Urothelium cell line (cell line): ENCODE measurements at places on chromosomes 16 and 17.

DNA sequence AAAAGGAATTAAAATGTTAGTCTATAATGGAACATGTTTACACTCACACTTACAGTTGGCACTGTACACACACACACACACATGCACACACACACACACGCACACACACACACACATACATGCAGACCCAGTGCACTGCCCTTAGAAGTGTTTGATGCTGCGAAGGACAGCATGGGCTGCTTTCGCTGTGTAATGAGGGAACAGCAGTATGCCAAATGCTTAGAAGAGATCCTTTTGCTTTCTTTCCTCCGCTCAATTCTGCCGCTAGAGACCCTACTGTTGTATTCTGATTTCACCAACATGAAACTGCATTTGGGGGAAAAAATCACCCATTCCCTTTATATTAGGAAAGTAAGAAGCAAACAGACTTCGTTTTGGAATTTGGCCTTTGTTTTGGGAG lies 217.9 kb downstream of the ENGASE start:
- DNase-seq: no peak

- DNase-seq: no peak
Measured at GRCh38 chr16:79212114-79212791, 388.3 kb downstream of the MAF start.

DNA sequence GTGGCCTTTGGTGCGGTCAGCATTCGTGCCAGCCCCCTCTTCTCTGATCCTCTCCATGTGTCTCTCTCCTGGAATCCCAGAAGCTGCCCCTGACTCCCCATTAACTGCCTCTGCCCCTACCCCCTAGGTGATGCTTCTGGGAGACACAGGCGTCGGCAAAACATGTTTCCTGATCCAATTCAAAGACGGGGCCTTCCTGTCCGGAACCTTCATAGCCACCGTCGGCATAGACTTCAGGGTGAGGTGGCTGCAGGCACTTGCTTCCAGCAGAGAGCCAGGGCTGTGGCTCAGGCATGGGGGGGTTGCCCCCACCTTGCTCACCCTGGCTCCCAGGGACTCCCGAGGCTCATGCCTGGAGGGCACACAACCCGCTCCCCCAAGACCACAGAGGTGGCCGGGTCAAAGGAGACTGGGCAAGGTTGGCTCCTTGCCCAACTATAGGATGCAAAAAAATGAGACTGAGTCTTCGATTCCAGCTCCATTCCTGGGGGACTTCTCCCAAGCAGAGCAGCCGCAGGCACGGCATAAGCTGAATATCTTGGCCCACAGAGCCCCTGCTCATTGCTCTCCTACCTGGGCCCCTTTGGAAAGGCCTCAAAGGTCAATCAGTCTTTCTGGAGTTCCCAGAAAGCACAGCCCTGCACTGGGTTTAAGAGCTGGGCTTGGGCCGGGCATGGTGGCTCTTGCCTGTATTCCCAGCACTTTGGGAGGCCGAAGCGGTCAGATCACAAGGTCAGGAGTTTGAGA lies 3.8 kb downstream of the RAB37 start:
- no peak for DNase-seq

DNA sequence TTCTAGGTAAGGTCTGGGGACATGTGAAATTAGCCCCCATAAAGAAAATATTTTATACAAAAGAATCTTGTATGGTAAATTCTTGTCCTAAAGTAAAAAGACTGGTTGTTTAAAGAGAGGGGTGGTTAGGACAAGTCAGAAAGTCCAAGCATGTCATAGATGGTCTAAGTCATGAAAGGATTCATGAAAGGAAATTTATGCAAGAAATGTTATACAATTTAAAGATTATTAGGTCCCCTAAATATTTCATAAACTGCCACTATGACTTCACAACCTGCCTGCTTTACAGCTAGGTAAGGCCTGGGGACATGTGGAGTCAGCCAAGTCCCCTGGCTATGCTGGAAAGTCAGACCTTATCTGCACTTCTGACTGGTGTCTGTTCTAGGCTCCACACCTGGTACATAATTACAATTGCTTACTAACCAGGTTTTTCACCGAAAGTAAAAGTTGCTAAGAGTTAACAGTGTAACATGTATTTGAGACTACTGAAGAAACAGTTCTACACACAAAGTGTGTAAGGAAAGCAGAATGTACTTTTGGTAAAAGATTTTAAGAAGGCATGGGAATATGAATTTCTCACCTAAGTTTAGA lies 17.0 kb downstream of the N4BP1 start:
- no peak for DNase-seq

- no peak for DNase-seq
Measured at GRCh38 chr17:35313875-35314409, 59.5 kb downstream of the SLFN11 start.

DNA sequence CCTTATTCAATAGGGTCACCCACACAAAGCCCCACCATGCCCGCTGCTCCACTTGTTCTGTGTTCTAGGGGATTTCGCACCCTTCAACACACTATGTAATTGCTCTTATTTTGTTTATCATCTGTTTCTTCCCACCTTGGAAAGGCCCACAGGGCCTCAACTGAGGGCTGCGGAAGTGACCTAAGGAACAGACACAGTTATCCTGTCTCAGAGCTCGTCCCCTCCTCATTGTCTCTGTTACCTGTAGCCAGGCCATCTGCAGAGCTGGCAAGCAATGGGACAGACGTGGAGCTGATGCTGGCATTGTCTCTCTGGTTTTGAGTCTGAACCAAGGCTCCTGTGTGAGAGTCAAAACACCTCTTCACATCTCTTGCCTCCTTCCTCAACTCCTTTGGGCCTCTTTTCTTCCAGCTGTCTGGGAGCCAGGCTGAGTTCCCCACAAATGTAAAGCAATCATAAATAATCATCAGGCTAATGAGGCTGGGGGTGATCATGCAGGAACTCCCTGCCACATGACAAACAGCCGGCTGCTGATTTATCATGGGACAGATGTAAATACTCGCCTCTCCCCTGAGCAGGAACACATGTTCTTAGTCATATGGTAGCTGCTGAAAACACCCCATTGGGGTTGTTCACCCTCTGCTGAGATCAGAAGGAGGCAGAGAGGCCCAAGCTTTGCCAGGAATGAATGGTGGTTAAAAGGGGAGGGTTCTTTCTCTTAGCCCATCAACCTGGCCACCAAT lies 71.9 kb downstream of the AXIN2 start:
- DNase-seq: no peak

DNA sequence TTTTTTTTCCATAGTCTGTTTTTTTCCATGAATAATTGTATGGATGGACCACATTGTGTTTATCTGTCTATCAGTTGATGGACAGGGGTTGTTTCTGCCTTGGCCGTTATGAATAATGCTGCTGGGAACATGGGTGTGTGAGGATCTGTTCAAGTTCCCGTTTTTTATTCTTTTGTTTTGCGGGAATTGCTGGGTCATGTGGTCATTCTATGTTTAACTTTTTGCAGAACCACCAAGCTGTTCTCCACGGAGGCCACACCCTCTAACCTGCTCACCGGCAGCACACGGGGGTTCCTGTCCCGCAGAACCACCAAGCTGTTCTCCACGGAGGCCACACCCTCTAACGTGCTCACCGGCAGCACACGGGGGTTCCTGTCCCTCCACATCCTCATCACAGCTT lies 5.9 kb upstream of the MSLN start:
- DNase-seq: no peak

DNA sequence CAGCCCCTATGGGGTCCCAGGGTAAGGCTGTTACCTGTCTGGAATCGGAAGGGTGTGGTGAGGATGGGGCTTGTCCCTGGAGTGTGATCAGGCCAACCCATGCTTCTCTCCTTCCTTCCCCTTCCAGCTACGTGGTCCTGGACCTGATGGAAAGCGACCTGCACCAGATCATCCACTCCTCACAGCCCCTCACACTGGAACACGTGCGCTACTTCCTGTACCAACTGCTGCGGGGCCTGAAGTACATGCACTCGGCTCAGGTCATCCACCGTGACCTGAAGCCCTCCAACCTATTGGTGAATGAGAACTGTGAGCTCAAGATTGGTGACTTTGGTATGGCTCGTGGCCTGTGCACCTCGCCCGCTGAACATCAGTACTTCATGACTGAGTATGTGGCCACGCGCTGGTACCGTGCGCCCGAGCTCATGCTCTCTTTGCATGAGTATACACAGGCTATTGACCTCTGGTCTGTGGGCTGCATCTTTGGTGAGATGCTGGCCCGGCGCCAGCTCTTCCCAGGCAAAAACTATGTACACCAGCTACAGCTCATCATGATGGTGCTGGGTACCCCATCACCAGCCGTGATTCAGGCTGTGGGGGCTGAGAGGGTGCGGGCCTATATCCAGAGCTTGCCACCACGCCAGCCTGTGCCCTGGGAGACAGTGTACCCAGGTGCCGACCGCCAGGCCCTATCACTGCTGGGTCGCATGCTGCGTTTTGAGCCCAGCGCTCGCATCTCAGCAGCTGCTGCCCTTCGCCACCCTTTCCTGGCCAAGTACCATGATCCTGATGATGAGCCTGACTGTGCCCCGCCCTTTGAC lies 2.4 kb downstream of the MAPK7 start:
- DNase-seq: no peak

DNA sequence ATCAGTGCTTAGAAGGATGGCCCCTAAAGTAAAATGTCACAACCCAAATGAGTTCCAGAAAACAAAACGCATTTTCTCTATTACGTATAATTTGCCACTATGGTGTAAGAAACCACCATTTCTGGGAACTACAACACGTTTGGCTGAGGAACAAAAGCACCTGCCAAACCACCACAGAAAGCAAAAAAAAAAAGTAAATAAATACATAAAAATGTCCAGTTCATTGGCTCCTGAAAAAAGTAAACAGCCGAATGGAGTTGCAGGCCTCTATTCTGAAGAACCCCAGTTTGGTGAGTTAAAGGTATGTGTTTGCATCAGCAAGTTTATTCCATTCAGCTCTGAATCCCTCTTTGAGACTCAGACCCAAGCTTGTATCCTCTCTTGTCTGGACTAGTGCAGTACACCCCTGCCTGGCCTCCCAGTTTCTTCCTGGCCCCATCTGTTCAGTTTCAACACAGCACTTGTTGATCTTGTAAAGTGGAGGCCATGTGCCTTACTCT lies 36.9 kb downstream of the ERN1 start:
- DNase-seq: no peak

GRCh38 chr16:58435779-58436178 lies 43.5 kb downstream of the GINS3 start:
- DNase-seq: no peak

DNA sequence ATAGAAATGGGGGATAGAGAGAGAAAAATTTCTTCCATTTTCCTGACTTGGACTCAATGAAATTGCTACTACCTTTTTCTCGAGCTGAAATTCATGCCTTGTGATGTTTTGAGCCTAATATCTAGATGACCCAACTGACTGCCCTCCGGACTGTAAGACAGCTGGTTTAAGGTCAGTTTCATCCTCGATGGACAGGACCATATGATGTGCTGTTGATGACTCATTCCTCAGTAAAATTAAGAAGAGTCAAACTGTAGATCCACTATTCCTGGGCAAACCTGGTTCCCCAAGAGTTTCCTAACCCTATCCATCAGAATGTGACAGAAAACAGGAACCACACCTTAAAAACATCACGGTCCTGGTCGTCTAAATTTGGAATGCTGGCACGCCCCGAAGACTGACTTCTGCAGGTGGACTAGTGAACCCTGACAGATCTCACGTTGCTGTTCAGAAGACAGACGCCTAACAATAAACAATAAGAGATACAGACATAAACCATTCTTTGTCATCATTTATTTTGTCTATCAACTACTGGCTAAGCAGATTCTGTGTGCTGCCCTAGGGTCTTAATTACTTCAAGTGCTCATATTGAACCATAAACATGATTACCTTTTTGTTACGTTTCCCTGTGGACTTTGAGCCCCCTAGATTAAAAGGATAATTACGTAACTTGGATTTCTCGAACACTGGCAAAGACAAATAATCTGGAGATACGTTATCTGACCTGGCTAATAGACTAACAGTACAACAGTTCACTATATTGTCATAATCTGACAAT lies 45.1 kb upstream of the NOS2 start:
- DNase-seq: no peak
